Mucosa of gallbladder (tissue), 1 donor: ENCODE measurements at places on chromosomes 12 and 14. TPM values are rescaled to one million over a fixed set of nuclear protein-coding genes. Genes with fewer than 3 reads are reported as not detected.

- DNase-seq = no peak
These were observed 56.2 kb downstream of the NTF3 start for GRCh38 chr12:5487948-5488625.

GRCh38 chr12:15702276-15702675 is 86.9 kb downstream of the EPS8 start:
- DNase-seq = no peak

- DNase-seq = no peak
These were observed 27.6 kb downstream of the IFNG start for GRCh38 chr12:68131867-68132414.

DNA sequence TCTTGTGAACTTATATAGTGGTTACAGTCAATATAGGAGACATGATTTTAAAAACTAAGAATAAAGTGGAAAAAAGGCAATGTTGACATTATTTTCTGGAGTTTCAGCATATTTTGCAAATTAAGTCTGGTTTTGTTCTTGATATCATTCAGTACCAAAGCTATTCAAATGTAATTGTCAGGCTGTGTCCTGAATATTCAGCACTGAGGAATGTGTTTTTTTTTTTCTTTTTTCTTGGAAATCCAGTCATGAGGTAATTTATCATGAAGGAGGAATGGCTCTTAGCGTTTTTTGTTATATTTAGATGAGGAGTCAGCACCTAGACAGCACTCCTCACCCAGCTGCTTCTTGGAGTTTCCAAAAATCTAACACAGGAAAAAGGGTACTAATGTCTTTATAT is 225.5 kb downstream of the CCDC91 start:
- DNase-seq = no peak

GRCh38 chr12:95944108-95944704 is 1.1 kb downstream of the AMDHD1 start:
- no peak for DNase-seq

- DNase-seq = no peak
These were observed 163.8 kb upstream of the CCDC198 start for GRCh38 chr14:57657487-57657886.

GRCh38 chr14:98474900-98475299 is 797.1 kb downstream of the BCL11B start:
- no peak for DNase-seq

DNA sequence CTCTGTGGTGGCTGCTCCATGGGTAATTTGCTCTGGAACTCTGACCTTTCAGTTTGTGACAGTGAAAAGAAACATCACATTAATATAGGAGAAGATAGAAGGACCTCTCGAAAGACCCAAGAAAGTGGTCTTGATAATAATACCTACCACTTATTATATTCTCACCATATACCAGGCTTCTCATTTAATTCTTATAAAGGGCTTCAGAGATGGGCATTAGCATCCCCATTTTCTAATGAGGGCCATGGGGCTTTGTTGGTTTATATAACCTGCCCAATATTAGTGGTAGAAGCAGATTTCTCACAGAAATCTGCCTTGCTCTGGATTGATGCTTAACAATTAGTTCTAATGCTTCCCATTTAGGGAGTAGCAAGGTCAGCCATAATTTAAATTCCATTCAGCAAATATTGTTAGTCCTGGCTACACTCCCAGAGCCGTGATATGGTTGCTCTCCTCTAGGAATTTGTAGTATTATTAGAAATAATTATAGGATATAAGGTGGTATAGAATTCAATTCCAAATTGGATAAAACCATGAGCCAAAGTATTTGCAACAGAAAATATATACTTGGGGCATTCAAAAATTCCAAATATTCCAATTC is 7.4 kb upstream of the AMIGO2 start:
- no peak for DNase-seq

DNA sequence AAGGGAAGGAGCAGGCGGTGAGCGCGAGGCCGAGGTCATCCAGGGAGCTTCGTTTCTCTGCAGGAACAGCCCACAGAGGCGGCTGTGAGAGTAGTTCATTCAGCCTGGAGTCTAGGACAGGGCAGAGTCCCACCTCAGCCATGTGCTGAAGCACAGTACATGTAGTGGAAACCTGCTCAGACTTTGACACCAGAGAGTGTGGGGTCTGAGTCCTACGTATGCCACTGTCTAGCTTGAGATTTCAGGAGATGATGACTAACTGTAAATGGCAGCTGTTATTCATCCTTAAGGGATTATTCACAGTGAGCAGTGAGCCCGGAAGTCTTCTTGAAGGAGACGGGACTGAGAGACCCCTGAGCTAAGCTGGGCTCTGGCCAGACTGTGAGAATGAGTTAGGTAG is 938 bp upstream of the SLC6A13 start:
- DNase-seq = no peak

- no peak for DNase-seq
These were observed 63.3 kb downstream of the RASSF3 start for GRCh38 chr12:64673490-64674169.

- DNase-seq = no peak
These were observed 49.4 kb downstream of the PHLDA1 start for GRCh38 chr12:75982169-75982564.

GRCh38 chr12:4320497-4320852 is 538 bp upstream of the TIGAR start:
- DNase-seq = no peak

GRCh38 chr12:3332188-3332587 is 158.8 kb upstream of the PRMT8 start:
- no peak for DNase-seq

DNA sequence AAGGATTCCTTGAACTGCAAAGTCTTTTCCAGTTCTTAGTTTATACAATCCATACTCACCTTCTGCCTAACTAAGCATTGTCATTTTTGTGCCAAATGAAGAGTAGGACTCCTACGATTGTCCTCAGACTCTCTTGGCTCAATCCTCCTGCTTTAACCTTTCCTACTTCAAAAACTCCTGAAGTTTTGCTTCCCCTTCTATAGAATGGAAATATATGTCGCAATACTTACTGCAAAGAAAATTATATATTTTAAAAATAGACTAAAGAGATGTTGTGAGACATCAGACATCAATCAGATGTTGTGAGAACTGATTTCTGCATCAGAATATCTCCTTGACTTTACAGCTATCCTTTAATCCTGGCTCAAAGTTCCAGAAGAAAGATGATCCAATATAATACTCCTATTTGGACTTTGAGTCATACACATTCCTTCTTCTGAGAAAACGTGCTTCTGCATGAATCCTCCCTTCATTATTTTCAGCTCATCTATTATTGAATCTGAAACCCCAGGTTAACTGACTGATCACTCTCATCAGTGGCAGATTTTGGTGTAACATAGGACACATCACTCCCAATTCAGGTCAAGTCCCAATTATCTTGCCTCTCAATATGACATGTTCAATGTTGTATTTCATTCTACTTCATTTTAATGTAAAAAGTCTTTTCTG is 48.8 kb downstream of the A2M start:
- DNase-seq = no peak

GRCh38 chr12:29709054-29709453 is 74.7 kb downstream of the TMTC1 start:
- no peak for DNase-seq

GRCh38 chr12:47068539-47068938 is 10.9 kb upstream of the PCED1B start:
- no peak for DNase-seq

- DNase-seq = no peak
These were observed 103.3 kb upstream of the FKBP4 start for GRCh38 chr12:2691345-2692071.

DNA sequence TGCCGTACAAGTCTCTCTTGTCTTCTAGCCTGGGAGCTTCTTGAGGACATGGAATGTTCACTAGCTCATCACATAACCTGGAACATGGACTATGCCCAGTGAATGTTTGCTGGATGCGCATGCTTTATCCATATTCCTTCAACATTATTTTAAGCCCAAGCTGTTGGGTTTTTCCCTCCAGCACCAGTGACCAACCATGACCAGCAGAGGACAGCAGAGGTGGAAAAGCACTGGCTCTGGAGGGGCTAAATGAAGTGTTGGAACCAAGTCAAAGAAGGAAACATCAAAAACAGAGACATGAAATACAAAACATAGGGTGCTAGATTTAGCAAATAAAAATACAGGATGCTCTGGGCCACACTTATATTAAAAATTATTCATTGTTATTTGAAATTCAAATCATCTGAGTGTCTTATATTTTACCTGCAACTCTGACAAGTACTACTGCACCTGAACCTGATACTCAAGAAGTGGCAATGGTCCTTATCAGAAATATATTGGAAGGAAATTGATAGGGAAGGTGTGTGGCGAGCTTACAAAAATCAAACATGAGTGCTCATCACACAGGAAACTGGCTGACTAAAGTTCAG is 23.1 kb upstream of the HELB start:
- DNase-seq = no peak

GRCh38 chr14:76115010-76115422 is 36.7 kb upstream of the GPATCH2L start:
- DNase-seq = no peak

GRCh38 chr14:74263181-74263580 is 23.9 kb downstream of the VSX2 start:
- DNase-seq = no peak

DNA sequence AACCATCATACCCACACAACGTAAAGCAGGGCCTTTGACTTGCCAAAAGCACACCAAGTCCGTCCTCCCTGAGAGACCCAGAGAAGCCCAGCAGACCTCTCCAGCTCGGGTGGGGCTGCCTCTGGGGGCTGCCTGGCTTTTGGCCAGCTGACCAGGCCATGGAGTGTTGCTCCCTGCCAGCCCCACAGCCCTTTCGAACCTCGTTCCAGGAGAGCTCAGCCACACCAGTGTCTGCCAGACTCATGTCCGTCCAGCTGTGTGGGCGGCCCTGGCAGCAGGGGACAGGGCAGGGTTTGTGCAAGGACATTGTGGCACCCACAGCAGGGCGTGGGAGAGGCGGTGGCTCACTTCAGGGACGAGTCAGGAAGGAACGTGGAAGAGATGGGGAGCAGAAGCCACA is 22.6 kb upstream of the IRF2BPL start:
- no peak for DNase-seq

GRCh38 chr12:98939350-98939749 is 294.3 kb downstream of the APAF1 start:
- no peak for DNase-seq

DNA sequence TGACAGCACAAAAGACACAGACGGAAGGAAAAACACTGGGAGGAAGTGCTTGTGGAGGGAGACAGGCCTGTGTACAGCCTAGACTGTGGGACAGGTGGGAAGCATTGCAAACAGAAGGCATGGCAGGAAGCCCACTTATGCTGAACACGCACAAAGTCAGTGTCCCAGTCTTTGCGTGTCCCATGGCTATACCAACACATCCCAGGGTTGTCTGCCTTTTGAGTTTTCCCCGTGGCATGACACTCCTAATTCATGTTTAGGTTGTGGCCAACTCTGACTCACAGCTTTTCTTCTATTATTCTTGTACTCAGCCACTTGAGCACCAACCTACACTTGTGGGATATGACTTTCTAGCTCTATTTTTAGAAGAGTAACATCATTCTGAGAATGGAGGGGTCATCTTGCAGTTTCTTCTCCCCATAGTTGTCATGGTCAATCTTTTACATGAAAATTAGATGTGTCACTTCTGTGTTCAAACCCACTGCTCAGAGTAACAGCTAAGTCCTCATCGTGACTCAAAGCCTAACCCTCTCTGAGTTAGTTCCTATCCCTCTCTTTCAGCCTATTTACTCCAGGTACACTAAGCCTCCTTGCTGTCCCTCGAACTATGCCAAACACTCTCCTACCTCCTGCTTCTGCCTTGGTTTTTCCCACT is 27.5 kb upstream of the JPH4 start:
- DNase-seq = no peak

DNA sequence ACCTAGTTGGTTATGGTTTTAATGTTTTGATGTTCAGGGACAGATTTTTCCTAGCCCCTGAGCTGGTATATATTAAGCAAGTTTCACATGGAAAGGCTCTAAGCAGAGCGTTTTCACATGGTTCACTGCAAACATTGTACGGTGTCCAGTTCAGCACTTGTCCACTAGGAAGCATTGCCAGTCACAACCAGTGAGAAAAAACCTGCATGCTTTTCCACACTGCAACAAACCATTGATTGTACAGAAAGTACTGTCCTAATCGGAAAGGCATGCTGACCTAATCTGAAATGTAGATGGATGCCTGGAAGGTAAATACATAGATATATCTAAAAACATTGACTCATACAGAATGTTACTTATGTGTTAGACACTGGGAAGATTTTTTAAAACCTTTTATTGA is 25.0 kb upstream of the NPAS3 start:
- DNase-seq = no peak

DNA sequence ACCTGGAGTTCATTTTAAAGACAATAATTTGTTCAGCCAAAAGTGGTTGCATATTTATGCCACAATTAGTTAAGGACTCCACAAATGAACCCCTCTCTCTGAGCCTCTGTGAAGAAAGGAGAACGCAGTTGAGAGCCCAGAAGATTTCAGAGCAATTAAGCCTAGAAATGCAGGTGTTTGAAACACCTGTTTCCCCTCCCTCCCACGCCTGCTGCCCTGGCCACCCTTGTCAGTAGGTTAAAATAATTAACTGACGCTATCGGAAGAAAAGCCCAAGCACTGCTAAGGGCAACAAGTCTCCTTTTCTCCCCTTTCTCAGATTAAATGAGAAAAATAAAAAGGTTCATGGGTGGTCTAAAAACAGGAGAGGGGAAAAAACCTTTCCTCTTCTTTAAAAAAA is 99.2 kb downstream of the PPM1A start:
- DNase-seq = no peak

DNA sequence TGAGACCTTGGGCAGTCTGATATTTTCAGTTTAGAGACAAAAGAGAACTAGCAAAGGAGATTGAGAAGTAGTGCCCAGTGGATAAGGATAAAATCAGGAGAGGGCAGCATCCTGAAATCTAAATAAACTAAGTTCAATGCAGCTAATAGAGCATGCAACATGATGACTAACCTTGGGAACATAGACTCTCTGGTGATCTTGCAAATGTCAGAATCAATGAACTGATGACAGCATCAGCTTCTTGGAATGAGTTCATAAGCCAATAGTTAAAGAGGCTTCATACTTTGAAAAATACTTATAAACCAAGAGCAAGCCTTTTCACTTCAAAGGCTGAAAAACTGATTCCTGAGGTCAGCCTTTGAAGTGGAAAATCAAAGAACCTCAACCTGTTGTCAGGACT is 8.2 kb downstream of the TAS2R19 start:
- DNase-seq = no peak

HCAR3 gene
- not detected for total RNA-seq

ALDH2 gene
- 259 TPM for total RNA-seq

CACNA1C gene
- 19.3 TPM for total RNA-seq

SLC2A3 gene
- 50.6 TPM for total RNA-seq

OTX2 gene
- not detected for total RNA-seq

VCPKMT gene
- total RNA-seq = 6.3 TPM

SYCP3 gene
- 0.32 TPM for total RNA-seq

APEX1 gene
- 129 TPM for total RNA-seq

PRIMA1 gene
- total RNA-seq = 5.0 TPM

DHH gene
- total RNA-seq = 1.5 TPM

LACRT gene
- total RNA-seq = not detected

AQP2 gene
- not detected for total RNA-seq

FGF6 gene
- not detected for total RNA-seq

FAM90A1 gene
- total RNA-seq = 0.29 TPM
